ENCODE measurements at places on chromosomes 13 and 19.

GRCh38 chr13:93262729-93263345 lies 36.2 kb downstream of the GPC6 start:
- DNase-seq = peak; percentile 85

DNA sequence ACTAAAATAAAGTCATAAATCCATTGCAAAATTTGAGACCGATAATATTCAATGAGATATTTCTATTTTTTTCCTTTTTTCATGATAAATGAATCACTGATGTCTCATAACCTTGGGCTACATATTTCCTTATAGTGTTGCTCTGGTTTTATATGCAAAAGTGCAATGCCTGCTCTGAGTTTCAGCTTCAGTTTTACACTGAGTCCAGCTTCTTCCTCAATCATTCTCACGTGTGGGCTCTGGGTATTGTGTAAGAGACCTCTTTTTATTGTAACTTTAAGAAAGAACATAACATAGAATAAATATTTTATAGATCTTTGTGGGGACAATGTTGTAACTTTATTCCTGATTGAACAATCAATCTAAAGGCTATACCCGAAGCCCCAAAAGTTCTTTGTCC lies 280.2 kb upstream of the EDNRB start:
- DNase-seq = no peak

DNA sequence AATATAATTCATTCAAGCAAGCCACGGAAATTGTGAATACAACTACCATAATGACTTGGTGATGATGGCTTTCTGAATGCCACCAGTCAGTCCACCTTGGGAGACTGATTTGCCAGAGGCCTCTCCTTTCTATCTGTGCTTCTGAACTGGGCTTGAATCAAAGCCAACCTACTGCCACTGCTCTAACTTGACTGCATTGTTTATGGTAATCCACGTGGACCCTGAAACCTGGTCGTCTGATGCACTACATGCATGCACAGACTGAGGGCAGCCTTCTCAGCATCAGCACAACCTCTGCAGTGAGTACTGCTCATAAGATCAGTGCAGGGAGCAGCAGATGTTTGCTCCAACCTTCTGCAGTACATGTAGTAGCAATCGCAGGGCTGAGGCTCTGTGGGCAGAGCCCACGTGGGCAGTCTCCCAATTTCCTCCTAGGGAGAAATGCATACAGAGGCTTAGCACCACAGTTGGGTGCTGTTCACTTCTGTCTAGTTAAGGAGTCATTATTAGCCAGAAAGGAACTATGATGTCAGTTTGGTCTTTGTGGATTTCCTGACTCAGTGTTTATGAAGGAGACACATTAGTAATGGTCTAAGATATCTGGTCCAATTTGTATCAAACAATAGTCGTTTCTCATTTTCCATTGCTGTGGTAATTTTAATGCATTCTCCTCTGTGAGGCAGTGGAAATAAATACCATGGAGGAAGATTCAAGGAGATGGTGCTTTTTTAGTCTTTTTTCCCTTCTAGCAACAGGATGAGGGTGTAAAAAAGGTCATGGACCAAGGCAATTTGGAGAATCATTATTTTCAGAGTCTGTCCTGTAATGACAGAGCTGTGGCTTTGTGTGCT lies 82.5 kb downstream of the AKAP11 start:
- peak; percentile 48 for DNase-seq

DNA sequence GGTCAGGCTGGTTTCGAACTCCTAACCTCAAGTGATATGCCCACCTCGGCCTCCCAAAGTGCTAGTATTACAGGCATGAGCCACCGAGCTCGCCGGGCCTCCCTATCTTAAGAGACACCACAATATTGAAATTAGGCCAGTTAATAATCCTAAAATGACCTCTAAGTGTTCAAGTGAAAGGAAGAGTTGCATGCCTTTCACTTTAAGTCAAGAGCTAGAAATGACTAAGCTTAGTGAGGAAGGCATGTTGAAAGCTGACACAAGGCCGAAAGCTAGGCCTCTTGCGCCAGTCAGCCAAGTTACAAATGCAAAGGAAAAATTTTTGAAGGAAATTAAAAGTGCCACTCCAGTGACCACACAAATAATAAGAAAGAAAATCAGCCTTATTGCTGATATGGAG lies 144.5 kb upstream of the FNDC3A start:
- DNase-seq = peak; percentile 31

- no peak for DNase-seq
Observed at GRCh38 chr19:4136680-4137088, 12.8 kb upstream of the MAP2K2 start.
